ENCODE measurements at places on chromosomes 2 and 18.

- DNase-seq = no peak
Measured at GRCh38 chr2:168552450-168552856, 96.4 kb downstream of the CERS6 start.

DNA sequence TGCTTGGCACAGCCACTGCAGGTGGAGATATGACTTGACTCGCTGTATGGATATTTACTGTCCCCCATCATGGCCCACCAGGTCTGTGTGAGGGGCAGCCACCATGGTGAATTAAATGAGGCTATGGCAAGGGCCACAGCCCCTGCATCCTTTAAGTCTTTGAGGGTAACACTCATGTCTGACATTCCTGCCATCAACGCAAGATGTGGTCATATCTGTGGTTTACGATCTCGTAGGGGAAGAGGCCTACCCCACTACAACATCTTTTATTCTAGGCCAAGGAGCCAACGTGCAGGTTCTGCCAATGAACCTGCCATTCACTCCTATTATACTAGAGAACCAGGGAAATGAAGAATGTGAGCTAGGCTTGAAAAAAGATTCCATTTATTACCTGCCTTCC is 381.6 kb upstream of the ID2 start:
- DNase-seq = no peak

GRCh38 chr2:187138265-187138664 is 289.3 kb upstream of the ZSWIM2 start:
- no peak for DNase-seq

- DNase-seq = no peak
Measured at GRCh38 chr2:206733341-206733740, 15.1 kb upstream of the DYTN start.

GRCh38 chr2:16671760-16672159 is 6.1 kb upstream of the CYRIA start:
- no peak for DNase-seq

GRCh38 chr18:75003764-75004690 is 204.9 kb downstream of the PTGR3 start:
- DNase-seq = no peak

GRCh38 chr2:44330801-44331200 is 30.5 kb downstream of the PREPL start:
- no peak for DNase-seq

- DNase-seq = no peak
Measured at GRCh38 chr2:92326-92725, 46.0 kb upstream of the FAM110C start.

GRCh38 chr18:48622911-48623431 is 84.1 kb downstream of the CTIF start:
- DNase-seq = no peak

GRCh38 chr2:220504938-220505503 is 877.6 kb downstream of the SLC4A3 start:
- no peak for DNase-seq

DNA sequence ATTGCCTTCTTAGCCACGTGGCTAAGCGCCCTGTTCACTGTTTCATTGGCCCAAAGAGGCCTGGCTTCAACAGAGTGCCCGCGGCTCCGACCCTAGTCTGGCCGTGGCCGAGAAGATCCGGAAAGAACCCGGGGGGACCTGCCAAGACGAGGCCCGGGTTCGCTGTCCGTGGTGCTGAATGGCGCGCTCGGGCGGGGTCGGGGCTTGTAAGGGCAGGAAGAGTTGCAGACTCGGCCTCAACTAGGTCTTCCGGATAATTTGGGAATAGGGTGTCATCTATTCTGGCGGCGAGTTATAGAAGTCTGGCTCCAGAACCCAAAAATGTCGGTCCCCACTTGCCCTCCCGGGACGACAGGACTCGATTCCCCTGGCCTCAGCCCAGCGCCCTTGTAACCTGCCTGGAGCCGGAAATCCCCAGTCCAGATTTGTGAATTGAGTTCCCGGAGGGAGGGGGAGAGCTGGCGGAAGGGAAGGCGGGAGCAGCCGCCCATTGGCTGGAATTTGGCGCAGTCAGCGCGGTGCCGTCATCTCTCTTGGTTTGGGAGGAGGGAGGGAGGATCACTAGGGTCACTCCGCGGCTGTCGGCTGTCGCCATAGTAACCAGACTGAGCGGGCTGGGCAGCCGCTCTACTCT is 3.5 kb downstream of the CDK5R2 start:
- DNase-seq = no peak

GRCh38 chr18:58947136-58947732 is 82.6 kb downstream of the ZNF532 start:
- DNase-seq = no peak

DNA sequence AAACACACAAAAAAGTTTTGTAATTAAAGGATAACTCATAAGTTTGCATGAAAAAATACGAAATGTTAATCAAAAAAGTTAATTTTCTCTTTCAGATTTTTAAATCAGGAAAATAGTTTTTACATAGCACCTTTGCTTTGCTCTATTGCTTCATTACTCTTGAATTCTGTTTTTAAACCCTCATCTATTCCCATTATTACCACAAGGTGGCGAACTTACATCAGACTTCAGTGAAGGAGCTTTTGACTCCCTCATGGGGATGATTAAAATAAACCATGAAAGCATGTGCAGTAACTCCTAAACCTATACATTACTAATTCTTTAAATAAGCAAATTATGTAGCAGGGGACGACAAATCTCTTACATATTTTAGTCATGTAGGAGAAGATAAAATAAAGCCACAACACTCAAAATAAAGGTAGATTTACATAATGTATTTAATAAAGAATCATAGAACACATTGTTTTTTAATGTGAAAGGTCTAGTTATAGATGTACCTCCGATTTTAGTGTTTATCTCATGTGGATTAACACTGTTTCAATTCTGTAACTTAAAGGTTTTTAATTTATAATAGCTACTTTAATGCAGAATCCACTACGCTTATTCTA is 105.2 kb downstream of the NETO1 start:
- DNase-seq = no peak

DNA sequence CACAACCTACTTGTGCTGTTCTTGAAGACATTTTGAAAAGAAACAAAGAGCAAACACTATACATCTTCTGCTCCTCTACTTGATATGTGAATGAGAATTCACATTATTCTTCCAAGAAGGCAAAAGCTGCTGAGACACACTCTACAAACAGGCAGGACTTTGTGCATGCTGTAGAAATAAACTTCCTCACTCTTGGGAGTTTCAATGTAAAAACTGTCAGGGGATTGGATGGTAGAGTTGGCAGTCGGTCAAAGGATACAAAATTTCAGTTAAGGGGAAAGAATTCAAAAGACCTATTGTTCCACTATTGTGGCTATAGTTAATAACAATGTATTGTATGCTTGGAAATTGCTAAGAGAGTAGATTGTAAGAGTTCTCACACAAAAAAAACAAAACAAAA is 196.3 kb downstream of the MC4R start:
- DNase-seq = no peak

DNA sequence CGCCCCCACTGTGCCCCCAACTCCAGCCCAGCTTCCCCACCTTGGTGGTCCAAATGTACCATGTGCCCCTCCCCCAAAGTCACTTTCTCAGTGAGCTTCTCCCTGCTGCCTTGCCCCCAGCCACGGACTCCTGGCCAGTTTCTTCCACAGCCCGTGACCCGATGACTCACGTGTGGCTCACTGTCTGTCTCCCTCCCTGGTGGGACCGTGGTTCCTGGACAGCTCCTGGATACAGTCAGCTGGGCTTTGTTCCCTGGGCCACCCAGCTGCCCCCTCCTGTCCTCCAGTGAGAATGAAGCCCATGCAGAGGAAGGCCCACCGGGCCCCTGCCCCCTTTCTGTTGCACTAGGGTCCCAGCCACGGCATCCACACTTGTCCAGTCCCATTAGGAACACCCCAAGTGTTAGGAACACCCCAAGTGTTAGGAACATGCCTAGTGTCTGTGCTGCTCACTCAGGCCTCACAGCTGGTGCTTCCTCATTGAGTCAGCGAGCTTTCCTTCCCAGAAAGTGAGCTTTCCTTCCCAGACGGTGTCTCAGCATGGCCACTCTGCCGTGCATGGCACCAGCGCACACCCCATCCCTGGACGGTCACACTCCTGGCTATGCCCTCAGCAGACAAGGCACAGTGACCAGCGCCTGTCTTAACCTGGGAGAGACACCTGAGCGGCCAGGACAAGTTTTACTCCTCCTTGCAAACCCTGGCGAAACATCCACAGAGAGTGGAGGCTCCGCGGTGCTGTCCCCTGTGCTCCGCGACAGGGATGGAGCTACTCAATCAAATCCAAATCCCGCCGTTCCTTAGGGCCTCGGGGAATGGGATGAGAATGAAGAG is 44.8 kb upstream of the CTDP1 start:
- DNase-seq = no peak

GRCh38 chr2:10265329-10266132 is 37.2 kb upstream of the HPCAL1 start:
- DNase-seq = no peak

DNA sequence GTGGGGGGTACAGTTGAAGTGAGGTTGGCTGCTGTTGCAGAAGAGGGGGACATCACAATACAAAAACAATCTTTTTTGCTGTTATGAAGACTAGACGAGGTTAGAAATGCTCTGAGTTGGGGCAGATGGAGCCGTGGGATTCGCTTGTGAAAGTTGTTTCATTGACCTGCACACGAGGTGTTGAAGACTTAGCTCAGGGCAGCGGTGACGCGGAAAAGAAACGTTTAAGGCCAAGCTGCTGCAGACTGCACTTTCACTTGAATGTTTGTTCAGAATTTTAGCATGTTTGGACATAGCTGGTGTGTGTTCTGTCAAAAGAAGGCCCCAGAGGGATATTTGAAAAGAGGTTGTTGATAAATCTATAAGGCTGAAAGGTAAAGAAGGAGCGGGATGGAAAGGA is 46.3 kb downstream of the MTCL1 start:
- DNase-seq = no peak

GRCh38 chr2:190410166-190410565 is 2.0 kb downstream of the MFSD6 start:
- no peak for DNase-seq

DNA sequence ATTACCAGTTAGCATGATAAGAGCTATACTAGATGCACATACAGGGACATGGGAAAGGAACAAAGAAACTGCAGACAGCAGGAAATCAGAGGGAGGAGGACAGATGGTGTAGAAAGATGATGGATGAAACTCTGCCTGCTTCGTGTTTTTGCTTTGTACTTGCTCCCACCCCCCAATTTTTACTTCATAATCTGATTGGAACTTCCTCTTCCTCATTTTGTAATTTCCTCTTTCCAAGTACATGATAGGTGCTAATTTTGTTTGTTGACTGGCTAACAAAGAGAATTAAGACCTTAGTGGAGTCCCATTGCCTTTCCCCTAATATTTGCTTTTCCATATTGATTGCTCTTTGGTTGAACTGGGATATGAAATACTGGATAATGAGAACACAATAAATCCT is 76.0 kb upstream of the PELI1 start:
- no peak for DNase-seq

DNA sequence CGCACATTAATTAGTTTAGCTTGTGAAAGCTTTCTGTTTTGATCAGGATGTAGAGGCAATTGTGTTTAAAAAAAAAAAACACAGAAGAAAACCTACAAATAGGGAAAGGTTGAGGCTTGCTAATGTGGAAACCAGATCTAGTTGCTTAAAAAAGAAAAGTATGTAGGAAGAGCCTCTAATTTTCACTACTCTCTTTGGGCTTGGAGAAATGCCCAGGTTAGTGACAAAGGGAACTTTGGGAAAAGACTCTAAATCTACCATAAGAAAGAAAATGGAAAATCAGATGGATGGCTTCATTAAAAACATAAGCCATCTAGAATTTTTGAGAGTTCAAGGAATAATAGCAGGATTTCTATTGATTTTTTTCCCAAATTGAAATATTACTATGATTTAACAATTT is 47.3 kb upstream of the SLC38A11 start:
- no peak for DNase-seq

All from cortex of kidney (tissue), 1 donor.